Suppressor macrophage treated with lipopolysaccharide for 1 hour (primary cell): ENCODE measurements at places on chromosomes 2 and 18.

- DNase-seq, result no peak
These were observed 806.4 kb upstream of the FANCL start for GRCh38 chr2:59047373-59047995.

- no peak for DNase-seq
These were observed 209.0 kb downstream of the MC4R start for GRCh38 chr18:60163622-60164021.

DNA sequence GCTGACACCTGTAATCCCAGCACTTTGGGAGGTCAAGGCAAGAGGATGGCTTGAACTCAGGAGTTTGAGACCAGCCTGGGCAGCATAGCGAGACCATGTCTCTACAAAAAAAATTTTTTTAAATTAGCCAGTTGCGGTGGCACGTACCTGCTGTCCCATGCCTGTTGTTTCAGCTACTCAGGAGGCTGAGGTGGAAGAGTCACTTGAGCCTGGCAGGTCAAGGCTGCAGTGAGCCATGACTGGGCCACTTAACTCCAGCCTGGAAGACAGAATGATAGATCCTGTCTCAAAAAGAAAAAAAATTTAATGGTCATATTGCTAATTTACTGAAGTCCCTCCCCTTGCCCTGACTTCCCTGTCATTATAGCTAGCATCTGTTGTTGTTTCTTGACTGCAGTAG is 112.6 kb downstream of the ARHGAP28 start:
- no peak for DNase-seq

- DNase-seq, result no peak
These were observed 9.3 kb upstream of the PSMD1 start for GRCh38 chr2:231047274-231047922.

DNA sequence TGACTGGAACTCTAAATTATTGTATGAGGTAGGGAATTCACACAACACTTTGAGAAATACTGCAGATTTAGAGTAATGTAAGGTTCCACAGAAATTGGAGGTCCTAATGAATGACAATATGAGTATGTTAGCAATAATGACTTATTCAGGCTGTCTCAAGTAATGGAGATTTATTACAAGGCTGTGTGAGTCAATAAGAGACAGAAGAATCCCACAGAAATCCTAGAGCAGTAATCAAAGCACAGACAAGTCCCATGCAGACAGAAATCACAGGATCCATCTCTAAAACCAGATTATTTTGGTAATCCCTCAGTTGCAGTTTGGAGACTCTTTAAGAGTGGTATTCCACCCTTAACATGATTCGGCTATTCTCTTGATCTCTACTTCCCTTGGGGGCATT is 83.6 kb downstream of the FAM161A start:
- no peak for DNase-seq

- no peak for DNase-seq
These were observed 101.7 kb upstream of the FZD7 start for GRCh38 chr2:201931951-201932350.

GRCh38 chr2:60959501-60959900 is 58.0 kb upstream of the PEX13 start:
- no peak for DNase-seq

DNA sequence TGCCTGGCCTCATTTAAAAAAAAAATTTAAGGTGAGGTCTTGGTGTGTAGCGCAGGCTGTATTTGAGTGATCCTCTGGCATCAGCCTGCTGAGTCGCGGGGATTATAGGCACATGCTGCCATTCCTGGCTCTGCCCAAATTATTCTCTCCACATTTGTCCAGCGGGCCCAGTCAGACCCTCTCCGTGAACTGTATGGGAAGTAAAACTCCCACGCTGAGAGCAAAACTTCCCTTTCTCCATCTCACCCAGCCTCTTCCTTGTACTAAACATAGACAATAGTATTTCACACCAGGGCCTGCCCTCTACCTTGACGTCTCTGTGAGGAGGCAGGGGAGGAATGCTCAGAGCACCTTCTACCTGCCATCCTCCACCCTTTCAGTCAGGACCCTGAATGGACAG is 37.0 kb downstream of the EIF4E2 start:
- DNase-seq, result peak; percentile 80

- DNase-seq, result no peak
These were observed 59.7 kb downstream of the PAX3 start for GRCh38 chr2:222239091-222239490.

DNA sequence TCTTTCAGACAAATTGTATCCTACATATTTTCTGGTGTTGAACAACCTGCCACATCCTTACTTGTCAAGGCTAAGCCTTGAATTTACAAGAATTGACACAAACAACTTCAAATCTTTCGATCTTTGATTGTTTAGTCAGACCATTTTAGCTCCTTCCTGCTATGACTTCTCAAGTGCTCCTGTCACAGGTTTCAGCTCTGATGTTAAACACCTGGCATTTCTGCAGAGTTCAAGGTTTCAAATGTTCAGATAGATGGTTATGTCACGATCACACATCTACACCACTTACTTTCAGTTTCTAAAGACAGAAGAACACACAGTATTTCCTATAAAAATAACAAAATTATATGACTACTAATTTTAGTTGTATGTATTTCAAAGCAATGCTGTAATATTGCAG is 84.0 kb downstream of the RND3 start:
- no peak for DNase-seq

DNA sequence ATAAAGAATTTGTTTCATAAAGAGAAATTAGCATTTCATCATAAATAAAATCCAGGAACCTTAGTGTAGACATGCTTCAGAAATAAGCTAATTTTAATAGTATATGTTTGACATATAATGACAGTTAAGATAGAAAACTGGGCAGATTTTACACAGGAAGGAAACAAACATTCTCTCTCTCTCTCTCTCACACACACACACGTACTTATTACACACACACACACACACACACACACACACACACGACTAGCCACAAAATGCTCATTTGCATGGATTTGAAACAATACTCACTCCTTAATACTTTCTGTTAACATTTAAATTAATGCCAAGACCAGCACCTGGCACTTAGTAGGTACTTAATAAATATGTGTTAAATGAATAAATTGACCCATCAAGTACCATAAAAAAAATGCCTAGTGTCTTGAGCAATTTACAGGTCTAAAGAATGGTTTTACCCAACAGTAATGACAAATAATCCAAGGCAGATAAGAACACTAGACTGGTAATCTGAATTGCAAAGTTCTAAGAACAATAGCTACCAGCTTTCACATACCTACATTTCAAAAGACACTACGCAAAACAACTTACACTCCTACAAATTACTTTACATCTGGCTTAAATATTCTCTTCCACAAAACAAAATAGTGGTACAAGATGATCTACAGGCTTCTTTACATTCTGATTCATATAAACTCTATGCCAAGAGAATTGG is 2.9 kb upstream of the GALNT3 start:
- no peak for DNase-seq

DNA sequence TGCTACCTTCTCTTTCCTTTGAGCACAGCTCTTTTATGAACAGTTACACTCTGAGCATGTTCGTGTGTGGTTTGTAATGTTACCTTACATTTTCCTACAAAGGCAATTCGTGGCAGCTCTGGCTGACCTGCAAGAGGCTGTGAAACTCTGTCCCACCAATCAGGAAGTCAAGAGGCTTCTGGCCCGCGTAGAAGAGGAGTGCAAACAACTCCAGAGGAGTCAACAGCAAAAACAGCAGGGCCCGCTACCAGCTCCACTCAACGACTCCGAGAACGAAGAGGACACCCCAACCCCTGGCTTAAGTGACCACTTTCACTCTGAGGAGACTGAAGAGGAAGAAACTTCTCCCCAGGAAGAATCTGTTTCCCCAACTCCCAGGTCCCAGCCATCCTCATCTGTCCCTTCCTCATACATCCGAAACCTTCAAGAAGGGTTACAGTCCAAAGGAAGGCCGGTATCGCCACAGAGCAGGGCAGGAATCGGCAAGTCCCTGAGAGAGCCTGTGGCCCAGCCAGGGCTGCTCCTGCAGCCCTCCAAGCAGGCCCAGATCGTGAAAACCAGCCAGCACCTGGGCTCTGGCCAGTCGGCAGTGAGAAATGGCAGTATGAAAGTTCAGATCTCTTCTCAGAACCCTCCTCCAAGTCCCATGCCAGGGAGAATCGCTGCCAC is 56.9 kb downstream of the WDSUB1 start:
- no peak for DNase-seq

DNA sequence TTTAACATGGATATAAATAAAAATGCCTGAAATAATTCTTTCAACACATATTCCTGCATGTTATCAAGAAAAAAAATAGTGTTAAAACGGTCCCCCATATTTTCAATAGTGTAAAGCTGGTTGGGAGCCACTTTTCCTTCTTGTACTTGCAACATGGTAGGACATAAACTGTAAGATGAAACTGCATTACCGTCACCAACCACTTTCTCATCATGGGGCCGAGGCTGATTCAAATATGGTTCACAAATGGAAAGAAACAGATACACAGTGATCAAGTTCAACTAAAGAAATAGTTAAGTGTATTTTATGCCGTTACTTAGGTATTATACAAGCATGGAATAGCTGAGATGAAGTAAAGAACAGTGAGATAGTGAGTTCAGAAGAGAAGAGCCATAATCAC is 360.7 kb downstream of the ZEB2 start:
- DNase-seq, result no peak

DNA sequence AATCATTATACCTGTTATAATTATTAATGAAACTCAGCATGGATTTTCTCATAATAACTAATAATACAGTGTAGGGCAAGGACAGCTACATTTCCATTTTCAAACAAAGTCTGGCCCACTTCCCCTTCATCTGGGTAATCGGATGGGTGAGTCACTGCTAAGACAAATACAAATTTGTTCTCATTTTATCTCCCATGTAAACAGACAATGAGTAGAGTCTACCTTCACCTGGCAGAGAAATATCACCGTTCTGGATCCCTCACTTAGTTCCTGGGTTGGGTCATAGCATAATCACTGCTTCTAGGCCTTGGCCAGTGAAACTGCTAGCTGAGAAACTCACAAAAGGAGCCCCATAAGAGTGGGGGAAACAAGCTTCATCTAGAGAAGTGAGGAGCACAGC is 9.2 kb downstream of the CNTNAP5 start:
- DNase-seq, result no peak

GRCh38 chr18:80254971-80255500 is 7.7 kb upstream of the PARD6G start:
- no peak for DNase-seq

GRCh38 chr2:137925599-137925998 is 38.7 kb upstream of the HNMT start:
- no peak for DNase-seq
